ENCODE measurements at places on chromosomes 5 and 9.

DNA sequence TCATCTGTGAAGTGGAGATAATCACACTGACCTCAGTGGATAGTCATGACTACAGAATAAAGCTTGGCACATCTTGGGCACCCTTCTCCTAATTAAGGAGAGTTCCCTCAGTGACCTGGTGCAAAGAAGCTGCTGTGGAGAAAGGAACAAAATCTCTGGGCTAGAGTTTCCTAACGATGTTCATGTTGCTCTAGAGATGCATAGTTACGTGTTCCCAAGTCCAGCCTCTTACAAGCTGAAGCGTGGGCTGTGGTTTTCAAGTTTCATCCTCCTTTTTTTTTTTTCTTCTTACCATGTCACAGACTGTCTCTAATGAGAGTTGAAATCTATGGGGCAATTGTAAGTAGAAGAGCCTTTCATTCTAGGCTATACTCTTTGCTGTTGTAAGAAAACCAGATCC is 113.8 kb downstream of the DOCK8 start:
- no peak for DNase-seq

- DNase-seq = no peak
Observed at GRCh38 chr5:157521704-157522029, 53.9 kb downstream of the ADAM19 start.

- DNase-seq = peak; percentile 44
Observed at GRCh38 chr9:125241863-125242739, 958 bp upstream of the HSPA5 start.

DNA sequence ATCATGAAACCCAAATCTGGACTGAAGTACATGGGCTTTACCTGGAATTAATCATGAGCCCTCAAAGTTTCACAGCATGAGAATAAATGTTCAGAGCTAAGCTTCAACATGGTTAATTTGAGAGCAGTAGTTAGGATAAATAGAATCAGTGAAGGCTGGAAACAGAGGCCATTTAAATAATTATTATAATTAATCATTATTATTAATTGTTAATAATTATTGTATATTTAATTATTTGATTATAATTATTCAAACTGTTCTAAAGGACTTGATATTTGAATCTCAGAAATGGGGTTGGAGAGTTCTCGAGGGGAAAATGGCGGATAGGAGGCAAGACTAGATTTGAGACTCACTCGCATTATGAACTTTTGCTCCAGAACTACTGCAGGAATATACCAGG is 119.6 kb upstream of the ITGA1 start:
- no peak for DNase-seq

GRCh38 chr5:143882520-143882919 is 70.6 kb downstream of the HMHB1 start:
- no peak for DNase-seq

DNA sequence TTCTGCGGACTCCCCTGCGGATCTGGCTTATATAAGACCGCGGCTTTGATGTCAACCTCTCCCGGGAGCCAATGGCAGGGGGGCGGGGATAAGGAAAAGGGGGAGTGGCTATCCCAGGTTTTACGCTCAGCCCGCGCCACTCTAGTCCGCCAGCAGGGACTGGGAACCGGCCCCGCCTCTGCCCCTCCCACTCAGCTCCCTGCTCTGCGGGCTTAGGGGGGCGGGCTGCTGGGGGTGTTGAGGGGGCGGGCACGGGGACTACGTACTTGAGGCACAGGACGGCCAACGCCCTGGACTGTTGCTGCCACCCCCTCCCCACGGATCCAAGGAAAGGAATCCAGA is at the start of gene HAND1:
HAND1 (minus strand) TSS at position 4 of the 342 bp plus-strand sequence. CDS start 219 bp downstream, outside the sequence.
- no peak for DNase-seq

GRCh38 chr5:71938895-71939294 is 168.4 kb upstream of the MAP1B start:
- no peak for DNase-seq

DNA sequence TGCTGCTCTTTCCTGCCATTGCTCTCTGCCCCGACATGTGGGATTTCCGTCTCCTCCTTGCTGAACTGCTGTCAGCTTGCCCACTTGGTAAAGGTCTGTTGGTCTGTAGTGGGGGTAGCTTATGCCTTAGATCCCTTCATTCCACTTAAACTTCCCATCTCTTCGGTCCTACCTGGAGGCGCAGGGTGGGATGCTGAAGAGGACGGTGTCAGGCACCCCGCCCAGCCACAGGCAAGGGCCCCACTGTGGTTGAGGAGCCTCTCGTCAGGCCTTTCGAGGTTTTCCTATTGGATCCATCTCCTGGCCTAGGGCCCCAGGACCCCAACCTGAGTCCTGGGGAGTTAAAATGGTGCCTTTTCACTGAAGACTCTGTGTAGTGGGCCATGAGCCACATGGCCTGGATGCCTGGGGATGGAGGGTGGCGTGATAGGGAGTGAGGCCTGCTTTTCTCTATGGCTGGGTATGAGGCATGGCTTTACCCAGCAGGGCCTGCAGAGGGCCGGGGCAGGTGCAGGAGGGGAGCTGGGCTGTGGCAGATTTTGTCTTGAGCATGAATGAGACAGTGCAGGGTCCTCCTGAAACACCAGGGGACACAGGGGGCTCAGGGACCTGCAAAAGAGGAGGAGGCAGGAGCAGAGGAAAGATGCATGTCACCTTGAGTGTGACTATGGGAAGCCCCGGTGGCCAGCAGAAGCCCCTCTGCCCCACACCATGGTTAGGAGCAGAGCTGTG is 25.8 kb upstream of the RNF130 start:
- no peak for DNase-seq

- DNase-seq = no peak
Observed at GRCh38 chr5:1127959-1128785, 16.3 kb upstream of the SLC12A7 start.

DNA sequence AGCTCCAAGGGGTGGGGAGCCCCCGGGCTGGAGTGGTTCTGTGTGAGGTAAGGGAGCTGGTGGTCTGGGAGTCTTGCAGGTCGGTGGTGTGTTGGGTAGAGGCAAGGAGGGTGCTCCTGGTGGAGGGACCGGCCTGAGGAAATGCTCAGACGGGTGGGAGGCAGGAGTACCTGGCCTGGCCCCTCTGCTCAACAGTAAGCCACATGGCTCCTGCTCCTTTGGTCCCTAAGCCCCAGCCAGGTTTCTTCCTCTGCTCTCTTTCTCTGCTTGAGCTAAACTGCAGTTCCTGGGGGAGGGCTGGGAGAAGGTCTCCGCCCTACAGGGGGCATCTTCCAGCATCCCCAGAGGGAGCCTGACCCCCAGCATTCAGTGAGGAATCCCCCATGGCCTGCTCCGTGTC is 17.2 kb downstream of the TSPAN17 start:
- no peak for DNase-seq

- peak; percentile 11 for DNase-seq
Observed at GRCh38 chr5:73564675-73565074, 764 bp downstream of the ANKRA2 start.

GRCh38 chr5:1745796-1746370 is 53.8 kb downstream of the MRPL36 start:
- DNase-seq = no peak

DNA sequence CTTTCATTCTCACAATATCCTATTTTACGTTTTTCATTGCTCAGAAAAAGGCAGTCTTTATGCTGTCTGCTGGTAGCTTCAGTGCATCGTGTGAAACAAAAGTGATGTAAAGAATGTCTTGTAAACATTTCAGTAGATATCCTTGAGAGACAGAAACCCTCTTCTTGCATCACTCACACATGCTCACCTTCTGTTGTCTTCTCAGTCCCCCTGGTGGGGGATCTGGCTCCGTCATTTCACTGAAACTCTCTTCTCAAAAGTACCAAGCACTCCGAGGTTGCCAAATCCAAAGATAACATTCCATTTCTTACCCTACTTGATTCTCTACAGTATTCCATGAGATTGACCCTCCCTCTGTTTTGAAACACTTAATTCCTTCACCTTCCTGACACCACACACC is 46.1 kb upstream of the PCA3 start:
- no peak for DNase-seq

- DNase-seq = no peak
Observed at GRCh38 chr9:131960851-131961495, 118.7 kb downstream of the MED27 start.

GRCh38 chr9:117125531-117125930 is 289.3 kb downstream of the ASTN2 start:
- DNase-seq = no peak

DNA sequence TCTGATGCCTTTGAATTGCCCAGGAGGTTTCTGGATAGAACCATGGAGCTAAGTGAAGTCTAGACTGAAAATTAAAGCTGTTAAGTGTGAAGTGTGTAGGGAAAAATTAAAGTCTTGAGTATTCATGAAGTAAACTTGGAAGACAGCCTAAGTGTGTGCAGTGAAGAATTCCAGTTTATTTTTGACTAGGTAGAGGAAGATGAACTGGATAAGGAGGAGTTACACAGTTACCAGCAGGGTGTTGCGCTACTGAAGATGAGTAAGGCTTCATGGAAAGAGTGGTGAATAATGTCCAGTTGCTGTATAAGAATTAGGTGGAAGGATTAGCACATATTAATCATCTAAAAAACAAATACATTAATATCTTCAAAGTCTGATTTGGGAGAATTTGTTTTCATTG is 5.7 kb upstream of the CHD1 start:
- DNase-seq = no peak

DNA sequence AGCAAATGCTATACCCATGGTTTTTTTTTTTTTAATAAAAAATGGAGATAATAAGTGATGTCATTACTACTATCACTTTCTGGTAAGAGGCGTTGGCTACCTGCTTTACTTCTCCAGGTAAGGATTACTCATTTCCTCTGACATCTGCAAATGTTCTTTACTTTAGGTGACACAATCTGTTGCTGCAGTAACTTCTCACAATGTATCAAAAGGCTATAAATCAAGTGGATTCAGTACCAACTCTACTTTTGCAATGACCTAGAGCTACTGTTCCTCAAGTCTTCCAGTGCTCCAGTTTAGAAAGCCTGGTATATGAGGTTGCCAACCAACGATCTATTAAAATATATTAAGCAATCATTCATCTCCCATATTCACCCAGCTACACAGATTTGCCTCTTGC is 129.1 kb downstream of the PLK2 start:
- no peak for DNase-seq

DNA sequence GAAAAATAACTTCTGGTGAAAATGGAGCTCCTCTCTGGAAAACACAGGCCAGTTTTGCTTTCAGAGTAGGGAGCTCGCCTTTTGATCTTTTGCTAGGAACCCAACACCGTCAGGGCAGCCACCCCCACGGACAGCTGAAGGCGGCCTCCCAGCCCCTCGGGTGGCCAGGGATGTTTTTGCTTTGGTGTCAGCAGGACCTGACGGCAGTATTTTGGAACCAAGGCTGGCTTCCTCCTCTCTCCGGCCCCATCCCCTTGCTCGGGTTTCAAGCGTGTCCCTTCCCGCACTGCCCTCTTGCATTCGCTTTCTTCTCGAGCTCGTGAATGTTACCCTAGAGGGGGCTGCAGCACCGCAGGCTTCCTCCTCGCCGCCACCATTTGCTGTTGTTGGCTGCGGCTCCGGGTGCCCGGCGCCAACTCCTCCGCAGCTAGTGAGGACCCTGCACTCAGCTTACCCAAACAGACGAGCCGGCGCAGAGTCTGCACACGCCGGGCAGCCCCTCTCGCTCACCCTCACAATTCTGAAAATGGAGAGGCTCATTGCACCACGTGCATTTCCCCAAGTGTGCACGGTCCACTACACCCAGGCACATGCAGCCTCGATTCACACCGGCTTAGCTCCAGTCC is 35.5 kb upstream of the ADAMTSL1 start:
- no peak for DNase-seq

DNA sequence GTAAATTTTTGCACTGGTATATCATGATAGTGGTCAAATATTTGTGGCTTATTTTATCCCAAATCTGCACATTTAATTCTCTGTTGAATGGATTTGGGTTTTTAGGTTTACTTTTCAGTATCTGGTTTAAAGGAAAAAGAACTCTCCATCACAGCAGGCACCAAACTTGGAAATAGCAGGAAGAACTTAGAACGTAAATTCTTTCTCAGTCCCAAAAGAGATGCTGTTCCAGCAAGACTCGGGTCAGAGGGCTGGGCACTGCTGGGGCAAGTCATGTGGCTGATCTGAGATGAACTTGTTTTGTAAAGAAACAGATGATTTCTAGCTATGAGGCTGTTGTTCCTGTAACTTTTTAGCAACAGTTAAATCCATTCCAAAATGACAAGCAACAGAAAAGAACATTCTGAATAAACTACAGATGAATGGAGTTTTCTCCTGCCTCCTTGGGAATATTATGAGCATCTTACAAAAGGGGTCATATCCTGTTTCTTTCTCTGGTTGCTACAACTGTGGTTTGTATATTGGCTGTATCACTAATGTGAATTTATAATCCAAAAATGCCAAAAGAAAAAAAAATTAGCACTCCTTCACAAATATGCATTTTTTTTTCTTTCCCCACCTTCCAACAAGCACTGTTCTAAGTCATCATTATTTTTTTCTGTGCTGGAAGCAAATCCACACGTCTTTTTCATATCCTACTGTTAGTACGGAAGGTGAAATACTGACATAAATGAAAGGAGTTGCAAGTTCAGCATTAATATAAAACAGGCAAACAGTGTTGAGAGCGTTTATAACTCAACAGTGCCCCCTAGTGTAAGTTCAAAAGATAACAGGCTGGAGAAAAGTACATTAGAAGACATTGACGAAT is 31.1 kb downstream of the OR2K2 start:
- no peak for DNase-seq

DNA sequence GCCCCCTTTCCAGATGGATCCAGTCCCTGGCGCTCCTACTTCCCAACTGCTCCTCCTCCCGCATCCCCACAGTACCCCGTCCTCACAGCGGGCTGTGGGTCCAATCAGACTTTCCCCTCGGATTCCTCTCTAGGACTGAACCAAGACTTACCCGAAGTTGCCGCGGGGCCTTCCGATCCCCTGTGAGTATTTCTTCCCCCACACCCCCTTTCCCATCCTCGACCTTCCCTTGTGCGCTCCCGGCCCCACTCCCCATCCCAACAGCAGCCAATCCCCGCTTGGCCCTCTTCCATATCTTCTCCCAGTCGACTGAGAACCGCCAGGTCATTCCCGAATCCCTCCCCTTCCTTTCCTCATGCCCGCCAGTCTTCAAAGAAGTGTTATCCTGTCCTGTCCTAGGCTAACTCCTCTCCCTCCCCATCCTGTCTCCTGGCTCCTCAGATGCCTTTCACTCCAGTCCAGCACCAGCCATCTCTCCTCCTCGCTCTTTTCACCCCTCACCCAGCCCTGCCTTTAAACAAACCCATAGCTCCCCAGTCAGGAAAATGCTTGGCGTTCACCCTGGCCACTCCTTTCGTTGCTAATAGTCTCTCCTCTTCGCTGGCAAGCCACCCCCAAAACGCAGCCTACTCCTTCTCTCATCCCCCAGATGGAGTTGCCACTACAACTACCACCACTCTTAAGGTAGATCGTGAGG is 646 bp downstream of the SWI5 start:
- no peak for DNase-seq

- DNase-seq = no peak
Observed at GRCh38 chr9:137117269-137117731, 2.8 kb upstream of the DPP7 start.

DNA sequence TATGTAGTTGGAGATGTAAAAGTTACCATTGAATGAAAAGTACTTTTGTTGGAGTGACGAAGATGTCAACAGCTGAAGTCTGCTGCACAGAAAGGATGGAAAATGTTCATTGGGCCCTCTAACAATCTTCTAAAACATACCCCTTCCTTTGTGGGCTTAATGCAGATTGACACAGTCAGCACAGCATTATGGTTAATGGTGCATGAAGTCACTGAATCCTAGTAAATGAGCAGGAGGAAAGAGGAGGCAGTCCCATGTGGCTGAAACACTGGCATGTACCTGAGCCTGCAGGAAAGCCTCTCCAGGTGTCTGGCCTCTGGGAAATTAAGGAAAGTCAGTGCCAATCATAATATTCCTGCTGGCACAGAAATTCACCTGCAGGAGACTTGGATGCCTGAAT is 153.8 kb downstream of the ARL15 start:
- no peak for DNase-seq

- DNase-seq = no peak
Observed at GRCh38 chr9:114319147-114319546, 3.8 kb upstream of the ORM1 start.
